ENCODE measurements at places on chromosomes 6 and 20.

DNA sequence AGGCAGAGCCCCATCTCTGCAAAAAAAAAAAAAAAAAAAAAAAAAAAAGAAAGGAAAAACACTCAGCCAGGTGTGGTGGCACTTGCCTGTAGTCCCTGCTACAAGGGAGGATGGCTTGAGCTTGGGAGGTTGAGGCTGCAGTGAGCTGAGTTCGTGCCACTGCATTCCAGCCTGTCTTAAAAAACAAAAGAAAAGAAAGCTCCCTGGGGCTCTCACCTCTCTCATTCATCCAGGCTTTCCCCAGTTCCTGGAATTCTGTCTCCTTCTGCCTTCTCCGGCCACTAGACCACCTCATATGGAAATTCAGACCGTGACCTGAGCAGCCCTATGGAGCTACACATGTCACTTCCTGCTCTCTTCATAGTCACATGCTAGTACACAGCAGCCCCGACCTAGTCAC, 101.1 kb upstream of the TAB2 start:
- DNase-seq, result no peak

DNA sequence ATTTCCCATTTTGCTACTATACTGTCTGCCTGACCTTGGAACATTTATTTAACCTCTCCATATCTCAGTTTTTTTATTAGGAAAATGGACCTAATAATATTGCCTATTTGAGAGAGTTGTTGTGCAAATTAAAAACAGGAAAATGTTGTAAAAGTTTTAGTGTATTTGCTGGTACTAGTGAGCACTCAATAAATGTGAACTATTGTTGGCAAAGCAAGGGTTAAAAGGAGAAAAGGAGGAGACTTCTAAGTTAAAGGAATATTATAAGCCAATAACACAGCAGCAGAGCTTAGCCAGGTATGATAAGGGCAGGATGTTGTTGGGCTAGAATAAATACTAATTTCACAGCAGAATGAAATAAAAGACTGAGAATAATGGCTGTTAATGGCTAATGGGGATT, 211.9 kb upstream of the FUT9 start:
- no peak for DNase-seq

DNA sequence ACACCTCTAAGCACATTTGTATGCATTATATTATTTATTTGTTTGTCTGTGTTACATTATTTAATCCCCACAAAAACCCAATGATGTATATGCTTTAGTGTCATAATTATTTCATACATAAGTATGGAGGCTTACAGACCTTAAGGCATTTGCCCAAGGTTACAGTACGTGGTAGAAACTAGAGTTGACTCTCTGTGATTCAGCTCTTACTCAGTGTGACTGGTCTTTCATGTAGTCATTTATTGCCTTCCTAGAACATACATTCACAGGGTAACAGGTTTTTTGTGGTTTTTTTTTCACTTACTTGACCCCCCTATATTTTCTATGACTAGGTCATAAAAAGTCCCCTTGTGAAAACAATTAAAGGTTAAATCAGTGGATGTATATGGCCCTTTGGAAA, 566.8 kb downstream of the TFAP2A start:
- no peak for DNase-seq

DNA sequence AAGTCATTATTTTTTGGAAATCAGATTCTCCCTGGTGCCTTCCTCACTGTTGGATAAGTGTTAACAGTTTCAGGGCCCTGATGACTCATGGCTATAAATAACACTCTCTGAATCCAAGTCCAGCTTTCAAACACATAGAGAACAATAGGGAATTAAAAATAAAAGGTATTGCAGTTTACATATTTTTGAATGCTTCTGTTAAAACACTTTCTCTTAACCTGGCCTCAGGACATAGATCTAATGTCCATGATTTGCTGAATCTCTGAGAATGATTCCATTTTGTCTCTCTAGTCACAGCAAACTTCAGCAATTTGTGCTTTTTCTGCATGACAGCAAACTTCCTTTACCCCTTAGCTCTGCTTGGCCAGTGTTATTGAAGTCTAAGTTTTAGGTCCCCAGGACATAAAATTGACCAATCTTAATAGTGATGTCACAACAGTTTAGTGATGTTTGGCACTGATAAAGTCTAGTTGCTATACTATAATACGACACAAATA, 1192.4 kb upstream of the CITED2 start:
- no peak for DNase-seq

DNA sequence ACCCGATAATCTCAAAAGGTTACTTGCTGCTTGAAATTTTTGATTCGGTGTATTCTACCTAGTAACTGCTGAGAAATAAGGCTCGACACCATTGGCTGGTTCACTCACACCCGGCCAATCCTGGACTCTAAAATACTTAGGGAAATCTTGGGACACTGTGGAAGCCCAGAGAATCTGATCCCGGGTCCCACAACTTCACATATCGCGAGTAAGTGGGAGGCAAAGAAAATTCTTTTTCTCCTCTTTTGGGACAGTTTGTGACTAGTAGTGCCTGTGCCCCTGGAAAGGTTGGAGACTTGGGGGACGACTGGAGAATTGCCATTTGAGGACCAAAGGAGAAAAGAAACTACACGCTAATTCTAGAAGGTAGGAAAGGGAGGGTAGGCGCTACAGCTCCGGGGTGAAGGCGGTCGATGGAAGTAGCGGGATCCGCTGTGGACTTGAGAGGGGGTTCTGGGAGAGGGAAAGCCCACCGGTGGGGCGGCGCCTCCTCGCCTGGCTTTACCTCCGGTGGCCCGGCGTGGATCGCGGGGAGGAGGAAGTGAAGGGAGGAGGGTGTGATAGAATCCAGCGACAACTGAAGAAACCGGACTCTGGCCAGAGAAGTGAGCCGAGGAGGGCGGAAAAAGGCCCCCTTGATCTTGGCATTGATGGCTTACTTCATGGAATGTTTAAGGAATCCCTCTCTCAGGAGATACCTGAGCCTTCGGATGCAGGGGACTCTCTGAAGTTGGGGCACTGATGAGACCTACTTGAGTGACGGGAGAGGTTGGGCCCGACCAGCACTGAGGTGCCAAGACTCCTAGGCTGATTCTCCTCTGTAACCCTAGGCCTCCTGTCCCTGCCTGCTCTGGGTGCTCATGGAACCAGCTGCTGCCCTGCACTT, 18.8 kb upstream of the BTN3A3 start:
- DNase-seq, result peak; percentile 21

DNA sequence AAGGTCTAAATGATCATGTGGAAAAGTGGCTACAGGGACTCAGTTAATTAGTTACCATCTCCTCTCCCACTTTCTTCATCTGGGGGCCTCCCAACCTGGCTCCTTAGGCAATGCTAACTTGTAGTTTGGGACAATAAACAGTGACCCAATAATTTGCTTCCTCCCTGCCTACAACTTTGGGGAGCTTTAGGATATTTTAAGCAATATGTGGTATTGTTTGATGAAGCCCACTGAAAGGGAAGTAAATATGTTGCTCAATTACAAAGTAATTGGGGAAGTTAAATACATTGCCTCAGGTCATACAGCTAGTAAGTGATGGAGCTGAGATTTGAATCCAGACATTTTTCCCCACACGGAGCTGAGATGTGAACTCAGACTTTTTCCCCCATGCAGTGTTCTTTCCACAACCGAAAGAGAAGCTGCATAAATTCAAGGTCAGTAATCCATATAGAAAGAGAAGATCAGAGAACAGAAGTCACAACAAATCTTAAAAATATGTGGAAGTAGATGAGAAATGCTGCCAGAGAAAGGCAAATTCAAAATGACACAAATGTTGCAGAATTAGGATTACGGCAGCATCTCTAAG, 26.6 kb downstream of the ZHX3 start:
- no peak for DNase-seq

DNA sequence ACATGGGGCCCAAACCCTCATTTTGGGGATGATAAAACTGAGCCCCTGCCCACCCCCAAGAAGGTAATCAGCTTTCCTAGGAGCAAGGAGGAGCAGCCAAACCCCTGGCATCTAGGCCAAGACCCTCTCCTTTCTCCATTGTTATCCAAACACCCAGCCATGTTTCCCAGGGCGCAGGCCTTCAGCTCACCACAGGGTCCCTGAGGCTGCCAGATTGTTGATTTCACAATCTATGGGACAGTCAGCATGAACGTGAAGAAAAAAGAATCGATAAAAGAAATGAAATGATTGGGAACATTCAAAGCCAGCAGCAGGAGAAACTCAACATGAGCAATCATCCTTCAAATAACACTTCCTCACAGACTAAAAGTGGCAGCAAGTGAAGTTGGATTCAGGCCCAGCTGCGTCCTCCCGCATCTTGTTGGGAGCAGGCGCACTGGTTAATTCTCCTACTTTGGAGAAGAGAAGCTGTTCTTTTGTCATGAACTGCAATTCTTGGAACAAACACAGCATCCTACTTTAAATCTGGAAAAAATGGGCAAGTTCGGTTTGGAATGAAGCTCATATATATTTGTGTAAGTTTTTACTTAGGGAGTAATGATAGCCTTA, 241.8 kb upstream of the PRDM1 start:
- DNase-seq, result no peak

DNA sequence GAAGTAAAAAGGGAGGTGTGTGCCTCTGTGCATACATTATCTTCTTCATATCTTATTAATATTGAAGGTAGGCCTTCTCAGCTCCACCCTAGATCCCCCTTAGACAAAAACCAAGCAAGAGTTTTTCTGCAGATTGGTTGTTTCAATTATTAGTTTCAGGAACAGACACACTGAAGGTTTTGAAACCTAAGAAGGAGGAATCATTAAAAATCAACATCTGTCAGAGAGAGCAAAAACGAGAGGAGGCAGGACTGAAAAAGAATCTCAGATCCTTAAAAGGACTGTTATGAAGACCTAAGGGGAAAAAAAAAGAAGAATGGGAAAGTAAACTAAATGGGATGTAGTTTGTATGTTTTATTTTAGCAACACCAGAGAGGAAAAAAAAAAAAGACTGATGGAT, 560.8 kb upstream of the JAG1 start:
- DNase-seq, result no peak

- no peak for DNase-seq
Observed at GRCh38 chr6:33698494-33698893, 13.0 kb downstream of the UQCC2 start.

GRCh38 chr6:133026705-133027104, 212.3 kb downstream of the RPS12 start:
- DNase-seq, result no peak

DNA sequence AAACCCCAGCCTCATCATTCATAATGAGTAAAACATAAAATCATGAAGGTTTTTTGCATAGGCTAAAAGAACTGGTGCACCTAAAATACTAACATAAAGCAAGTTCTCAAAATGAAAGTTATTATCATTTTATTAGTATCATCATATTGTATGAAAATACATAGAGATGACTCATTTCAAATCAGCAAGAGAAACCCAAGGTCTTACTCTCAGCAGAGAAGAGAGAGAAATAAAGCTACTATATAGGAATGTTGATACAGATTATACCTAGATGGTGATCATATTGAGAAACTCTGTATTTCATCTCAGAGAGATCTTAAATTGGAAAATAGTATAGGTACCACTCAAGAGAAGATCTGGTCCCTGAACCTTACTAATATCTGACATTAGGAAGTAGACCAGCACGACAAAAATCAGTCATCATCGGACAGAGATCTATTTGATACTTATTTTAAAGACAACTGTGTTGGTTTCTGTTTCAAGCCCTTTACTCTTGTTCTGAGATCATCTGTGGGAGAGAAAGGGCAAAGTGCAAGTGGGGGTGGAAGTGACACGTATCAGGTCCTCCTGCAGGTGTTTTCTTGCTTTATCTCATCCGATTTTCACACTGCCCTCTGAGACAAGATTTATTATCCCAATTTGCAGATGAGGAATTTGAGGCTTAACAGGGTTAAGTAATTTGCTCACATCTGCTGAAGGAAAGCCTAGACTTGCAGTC, 532.3 kb downstream of the MAFB start:
- no peak for DNase-seq
